ENCODE measurements at places on chromosomes 3 and 15.

DNA sequence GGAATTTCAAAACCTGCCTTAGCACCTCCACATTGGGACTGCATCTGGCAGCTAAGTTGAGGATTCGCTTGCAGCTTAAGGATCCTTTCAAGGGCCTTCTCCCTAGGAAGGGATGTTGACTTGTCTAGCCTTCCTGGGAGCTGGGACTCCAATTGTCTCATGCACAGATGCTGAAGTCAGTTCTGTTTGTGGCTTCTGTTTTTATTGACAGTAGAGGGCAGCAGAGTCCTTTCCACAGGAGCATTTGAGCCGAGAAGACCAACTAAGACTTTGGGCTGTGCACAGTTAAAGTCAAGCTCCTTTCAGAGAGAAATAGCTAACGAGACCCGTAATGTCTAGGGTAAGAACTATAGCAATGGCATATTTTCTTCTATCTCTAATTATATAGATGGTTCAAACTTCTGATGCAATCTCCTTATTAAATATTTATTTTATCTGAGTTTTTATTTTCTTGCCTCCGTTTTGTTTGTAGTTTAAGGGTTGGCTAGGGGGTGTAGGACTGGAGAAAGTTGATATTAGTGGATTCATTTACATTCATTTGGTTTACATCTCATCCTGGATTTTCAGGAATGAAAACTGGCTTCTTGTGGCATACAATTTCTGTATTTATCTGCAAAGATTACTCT, 59.7 kb upstream of the KBTBD8 start:
- no peak for DNase-seq

GRCh38 chr15:75348562-75349350, 1.9 kb downstream of the NEIL1 start:
- DNase-seq: no peak

DNA sequence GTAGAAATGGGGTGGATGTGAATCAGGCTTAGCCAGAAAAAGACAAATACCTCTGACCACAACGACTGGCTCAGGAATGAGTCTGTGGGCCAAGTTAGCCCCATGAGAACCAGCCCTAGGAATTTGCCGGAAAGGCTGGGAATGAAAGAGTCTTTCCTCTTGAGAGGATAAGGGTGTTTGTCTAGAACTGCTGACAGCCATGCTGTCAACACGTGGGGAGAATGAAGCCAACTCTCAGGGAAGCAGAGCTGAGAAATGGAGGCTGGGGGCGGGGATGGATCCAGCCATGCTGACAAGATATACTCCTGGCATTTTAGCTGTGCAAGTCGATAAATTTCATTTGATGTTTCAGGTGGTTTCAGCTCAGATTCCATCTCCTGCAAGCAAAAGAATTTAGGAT, 10.6 kb upstream of the SLC6A1 start:
- no peak for DNase-seq

- no peak for DNase-seq
Measured at GRCh38 chr3:188294113-188294512, 140.2 kb downstream of the LPP start.

GRCh38 chr3:100401674-100402041, 319 bp downstream of the LNP1 start:
- DNase-seq: peak; percentile 44

GRCh38 chr3:125058959-125059358, 3.2 kb upstream of the HEG1 start:
- no peak for DNase-seq

Data from GF-D8 (cell line).